8988T (cell line): ENCODE measurements at places on chromosomes 3 and 15.

- no peak for DNase-seq
These were observed 37.5 kb downstream of the ARHGAP31 start for GRCh38 chr3:119331661-119332060.

DNA sequence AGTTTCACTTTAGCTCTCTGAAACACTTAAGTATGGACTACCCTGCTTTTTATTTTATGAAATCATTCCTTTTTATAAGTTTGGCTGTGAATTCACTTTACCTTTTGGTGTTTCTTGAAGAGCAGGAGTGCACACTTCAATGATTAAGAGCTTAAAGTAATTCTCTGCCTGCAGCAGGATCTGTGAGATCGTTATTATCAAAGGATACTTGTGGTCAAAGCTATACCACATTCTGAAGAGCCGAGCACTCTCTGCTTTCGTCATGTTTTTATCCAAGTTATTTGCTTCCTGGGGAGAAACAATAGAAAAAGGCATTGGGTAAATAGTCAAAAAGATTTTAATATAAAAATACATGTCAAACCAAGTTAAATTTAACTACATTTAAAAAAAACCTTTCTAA is 243.7 kb downstream of the CHST2 start:
- no peak for DNase-seq

DNA sequence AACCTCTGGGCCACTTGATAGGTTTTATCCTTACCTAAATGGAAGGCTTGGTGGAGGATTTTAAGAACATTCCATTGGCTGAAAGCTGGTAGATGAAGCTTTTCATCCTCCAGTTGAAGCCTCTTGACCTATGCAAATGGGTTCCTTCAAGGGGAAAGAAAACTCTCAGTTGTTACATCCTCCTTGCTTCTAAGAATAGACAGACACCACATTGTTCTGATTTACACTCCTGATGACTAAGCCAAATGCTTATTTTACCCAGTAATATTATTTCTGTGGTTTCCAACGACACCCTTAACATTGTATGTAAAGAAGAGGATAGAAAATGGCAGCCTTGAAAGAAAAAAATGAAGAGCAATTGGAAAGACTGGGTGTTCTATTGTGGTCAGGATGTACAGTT is 480.5 kb downstream of the OTOL1 start:
- no peak for DNase-seq

DNA sequence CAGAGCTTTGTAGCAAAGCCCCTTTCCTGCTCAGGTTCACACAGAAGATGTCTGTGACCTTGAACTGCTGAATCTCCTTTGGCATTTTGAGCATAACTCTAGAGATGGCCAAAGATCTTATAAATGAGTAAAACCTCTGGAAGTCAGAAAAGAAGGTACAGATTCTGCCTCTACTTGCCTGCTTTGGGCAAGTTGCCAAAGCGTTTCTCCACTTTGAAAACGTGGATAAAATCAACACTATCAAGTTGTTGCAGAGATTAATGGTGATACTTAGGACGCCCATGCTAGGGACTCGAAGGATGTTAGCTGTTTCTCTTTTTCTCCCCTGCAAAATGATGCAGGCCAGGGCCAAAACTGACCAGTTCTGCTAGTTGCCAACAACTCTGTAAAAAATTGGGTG is 68.0 kb upstream of the CMTM7 start:
- DNase-seq, result no peak

DNA sequence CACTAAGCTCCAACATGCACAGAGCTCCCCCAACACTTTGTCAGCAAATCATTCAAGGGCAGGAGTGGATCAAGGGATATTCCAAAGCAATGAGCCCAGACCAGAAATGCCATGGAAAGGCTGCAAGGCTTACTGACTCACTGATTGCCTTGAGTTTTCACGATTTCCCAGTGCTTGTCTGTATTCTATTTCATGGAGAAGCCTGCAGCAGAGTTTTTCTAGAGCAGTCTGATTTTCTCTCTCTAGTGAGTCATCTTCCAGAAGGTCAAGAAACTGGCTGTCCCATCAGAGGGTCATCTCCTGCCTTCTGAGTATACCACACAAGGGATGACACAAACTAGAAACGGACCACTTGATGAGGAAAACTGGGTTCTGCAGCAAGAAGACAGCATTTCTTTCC is 16.5 kb downstream of the LMCD1 start:
- DNase-seq, result no peak

- DNase-seq, result no peak
These were observed 9.8 kb upstream of the BMF start for GRCh38 chr15:40118473-40118872.

GRCh38 chr3:2774481-2775249 is 335.5 kb downstream of the IL5RA start:
- no peak for DNase-seq

- DNase-seq, result no peak
These were observed 87.2 kb downstream of the HMG20A start for GRCh38 chr15:77507911-77508310.

DNA sequence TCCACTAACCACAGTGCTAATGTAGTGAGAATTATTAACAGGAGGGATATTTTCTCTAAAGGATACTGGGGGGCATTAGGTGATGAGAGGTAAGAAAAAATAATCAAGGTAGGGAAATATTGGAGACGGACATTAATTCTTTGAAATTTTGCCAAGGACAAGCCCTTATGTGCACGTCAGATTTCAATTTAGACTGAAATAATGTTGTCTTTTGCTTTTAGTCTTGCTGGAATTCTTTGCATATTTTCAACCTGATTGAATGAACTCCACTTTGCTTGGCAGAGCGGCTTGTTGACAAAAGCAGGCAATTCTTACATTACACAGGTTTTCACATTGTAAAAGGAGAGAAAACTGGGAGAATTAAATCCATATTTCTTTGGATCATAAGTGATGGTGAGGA is 25.0 kb upstream of the C3orf52 start:
- DNase-seq, result no peak

GRCh38 chr15:38470816-38471215 is 16.9 kb downstream of the FAM98B start:
- DNase-seq, result no peak

DNA sequence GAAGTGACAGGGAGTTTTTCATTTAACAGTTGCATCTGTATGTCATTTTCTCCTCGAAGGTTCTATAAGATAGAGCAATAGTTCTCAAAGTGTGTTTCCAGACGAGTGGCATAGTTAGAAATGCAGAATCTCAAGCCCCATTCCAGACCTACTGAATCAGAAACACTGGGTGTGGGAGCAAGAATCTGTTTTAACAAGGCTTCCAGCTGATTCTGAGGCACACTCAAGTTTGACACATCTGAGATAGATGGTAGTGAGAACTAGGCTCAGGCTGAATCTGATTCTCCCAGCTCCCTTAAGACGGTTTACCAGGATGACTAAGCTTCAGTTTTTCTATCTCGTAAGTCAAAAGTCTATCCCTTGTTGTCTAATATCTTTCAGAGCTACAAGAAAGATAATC is 159.8 kb upstream of the NUDT16 start:
- no peak for DNase-seq

DNA sequence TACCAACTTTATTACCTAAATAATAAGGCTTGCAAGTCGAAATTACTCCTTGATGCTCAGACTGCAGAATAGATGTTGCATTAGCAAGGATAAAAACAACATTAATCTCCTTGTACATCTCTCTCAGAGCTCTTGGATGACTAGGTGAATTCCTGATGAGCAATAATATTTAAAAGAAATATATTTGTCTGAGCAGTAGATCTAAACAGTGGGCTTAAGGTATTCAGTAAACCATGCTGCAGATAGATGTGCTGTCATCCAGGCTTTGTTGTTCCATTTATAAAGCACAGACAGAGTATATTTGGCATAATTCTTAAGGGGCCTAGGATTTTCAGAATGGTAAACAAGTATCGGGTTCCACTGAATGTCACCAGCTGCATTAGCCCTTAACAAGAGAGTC is 257.1 kb downstream of the TUSC7 start:
- DNase-seq, result no peak

DNA sequence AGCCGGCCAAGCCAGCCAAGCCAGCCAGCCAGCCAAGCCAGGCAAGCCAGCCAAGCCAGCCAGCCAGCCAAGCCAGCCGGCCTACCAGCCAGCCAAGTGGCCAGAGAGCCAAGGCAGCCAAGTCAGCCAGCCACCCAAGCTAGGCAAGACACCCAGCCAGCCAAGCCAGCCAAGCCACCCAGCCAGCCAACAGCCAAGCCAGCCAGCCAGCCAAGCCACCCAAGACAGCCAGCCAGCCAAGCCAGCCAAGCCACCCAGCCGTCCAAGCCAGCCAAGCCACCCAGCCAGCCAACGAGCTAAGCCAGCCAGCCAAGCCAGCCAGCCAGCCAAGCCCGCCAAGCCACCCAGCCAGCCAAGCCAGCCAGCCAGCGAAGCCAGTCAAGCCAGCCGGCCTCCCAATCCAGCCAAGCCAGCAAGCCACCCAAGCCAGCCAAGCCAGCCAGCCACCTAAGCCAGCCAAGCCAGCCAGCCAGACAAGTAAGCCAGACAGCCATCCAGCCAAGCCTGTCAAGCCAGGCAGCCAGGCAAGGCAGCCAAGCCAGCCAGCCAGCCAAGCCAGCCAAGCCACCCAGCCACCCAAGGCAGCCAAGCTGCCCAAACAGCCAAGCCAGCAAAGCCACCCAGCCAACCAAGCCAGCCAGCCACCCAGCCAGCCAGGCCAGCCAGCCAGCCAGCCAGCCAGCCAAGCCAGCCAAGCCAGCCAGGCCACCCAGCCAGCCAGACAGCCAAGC is 200.5 kb downstream of the GOLGA6L6 start:
- DNase-seq, result peak; percentile 38

GRCh38 chr3:127961124-127961523 is 46.1 kb downstream of the KBTBD12 start:
- no peak for DNase-seq

DNA sequence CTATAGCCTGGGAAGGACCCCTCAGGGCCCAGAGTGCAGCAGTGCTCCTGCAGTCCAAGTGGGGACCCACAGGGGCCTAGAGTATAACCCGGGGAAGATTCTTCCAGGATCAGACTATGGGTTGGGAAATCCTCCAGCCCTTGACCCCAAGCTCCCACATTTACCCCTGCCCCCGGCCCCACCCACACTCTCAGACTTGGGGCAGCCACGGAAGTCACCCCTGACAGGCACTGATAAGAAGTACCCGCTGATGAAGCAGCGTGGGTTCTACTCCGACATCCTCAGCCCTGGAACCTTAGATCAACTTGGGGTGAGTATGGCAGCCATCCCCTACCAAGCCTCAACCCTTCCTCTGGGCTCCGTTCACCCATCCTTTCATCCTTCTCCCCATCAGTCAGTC is 6.3 kb downstream of the DNAH1 start:
- no peak for DNase-seq

- no peak for DNase-seq
These were observed 4.1 kb upstream of the ACTC1 start for GRCh38 chr15:34799149-34800101.

- no peak for DNase-seq
These were observed 35.5 kb downstream of the DUT start for GRCh38 chr15:48366584-48367312.

GRCh38 chr3:124856677-124857076 is 30.5 kb downstream of the ITGB5 start:
- DNase-seq, result no peak

GRCh38 chr3:168251371-168251770 is 155.6 kb upstream of the GOLIM4 start:
- no peak for DNase-seq

DNA sequence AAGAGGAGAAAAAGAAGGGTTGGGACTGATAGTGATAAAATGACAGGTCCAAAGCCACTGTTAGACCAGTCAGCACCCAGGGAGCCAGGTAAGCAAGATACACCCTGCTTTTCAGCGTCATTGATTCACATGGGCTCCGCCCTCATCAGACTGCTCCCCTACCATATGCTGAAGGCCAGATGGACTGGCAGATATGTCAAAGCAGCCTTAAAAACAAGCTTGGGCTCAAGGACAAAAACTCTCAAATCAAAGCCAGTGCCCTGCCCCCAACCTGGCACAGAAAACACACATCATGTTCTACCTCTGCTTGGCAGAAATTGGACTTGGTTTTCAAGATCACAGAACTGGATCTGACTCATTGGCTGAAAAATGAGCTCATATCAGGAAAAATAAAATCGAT is 33.4 kb downstream of the SH3BP5 start:
- no peak for DNase-seq

DNA sequence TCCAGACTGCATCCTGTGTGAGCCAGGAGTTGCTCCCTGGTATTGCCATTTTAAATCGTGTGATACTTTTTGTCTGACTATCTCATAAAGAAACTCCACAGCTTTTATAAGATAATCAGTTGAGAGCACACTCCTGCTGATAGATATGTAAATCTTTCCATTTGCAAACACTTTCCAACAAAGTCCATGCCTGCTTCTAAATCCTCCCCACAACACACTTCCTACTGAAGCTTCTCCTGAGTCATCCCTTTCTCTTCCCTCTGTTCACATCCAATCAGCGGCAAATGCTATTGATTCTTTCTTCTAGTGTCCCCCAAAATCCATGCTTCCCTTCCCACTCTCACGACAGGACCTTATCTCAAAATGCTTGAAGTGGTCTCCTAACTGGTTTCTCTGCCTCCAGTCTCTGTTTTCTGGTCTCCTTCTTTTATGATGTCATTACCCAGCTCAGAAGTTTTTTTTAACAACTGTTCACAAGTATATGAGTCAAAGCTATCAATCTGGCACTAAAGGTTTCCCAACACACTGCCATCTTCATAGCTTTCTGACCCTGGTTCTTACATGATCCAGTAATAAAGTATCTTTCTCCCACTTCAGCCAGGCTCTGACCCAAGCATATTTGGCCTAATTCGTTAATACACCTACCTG is 4.5 kb upstream of the WWTR1 start:
- DNase-seq, result no peak

DNA sequence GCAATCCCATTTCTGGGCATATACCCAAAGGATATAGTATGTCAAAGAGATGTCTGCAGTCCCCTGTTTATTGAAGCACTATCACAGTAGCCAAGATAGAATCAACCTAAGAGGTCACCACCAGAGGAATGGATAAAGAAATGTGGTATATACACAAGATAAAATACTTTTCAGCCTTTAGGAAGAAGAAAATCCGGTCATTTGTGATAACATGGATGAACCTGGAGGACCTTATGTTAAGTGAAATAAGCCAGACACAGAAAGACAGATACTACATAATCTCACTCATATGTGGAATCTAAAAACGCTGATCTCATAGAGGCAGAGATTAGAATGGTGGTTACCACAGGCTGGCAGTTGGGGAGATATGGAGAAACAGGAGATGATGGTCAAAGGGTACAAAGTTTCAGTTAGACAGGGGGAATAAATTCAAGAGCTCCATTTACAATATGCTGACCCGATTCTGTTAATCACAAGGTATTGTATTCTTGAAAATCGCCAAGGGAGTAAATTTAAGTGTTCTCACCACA is 195.8 kb downstream of the MTHFS start:
- DNase-seq, result no peak

GRCh38 chr15:36960179-36960946 is 140.0 kb downstream of the MEIS2 start:
- no peak for DNase-seq

- no peak for DNase-seq
These were observed 297.1 kb downstream of the UACA start for GRCh38 chr15:70466305-70466704.

- DNase-seq, result no peak
These were observed 542 bp upstream of the MEIS2 start for GRCh38 chr15:37100966-37101215.

- DNase-seq, result no peak
These were observed 174.9 kb upstream of the TOPAZ1 start for GRCh38 chr3:44066806-44067205.
